ENCODE measurements at places on chromosomes 6 and 20. TPM values are rescaled to one million over a fixed set of nuclear protein-coding genes. Genes with fewer than 3 reads are reported as not detected.

Gene ZSWIM3
- 6.2 TPM for total RNA-seq

Gene SNAP91
- total RNA-seq = not detected

Gene CCM2L
- 12.3 TPM for total RNA-seq

Gene RBM38
- total RNA-seq = 45.1 TPM

Gene LPA
- total RNA-seq = not detected

Gene SHLD1
- 4.4 TPM for total RNA-seq

Gene MLIP
- 2.9 TPM for total RNA-seq

Gene DOK5
- total RNA-seq = 1.5 TPM

Gene PTPRT
- total RNA-seq = not detected

Gene PLCG1
- 261 TPM for total RNA-seq

Gene TRERF1
- 2.5 TPM for total RNA-seq

Gene APCDD1L
- total RNA-seq = 0.34 TPM

Gene HLA-DMA
- total RNA-seq = 0.99 TPM

Gene SOX18
- total RNA-seq = 102 TPM

Gene AVP
- total RNA-seq = not detected

Gene PROKR2
- not detected for total RNA-seq

Gene SLC32A1
- not detected for total RNA-seq

Gene TSBP1
- total RNA-seq = not detected

Gene SLC35D3
- not detected for total RNA-seq

Gene MUC21
- total RNA-seq = not detected

Gene ARID1B
- 41.4 TPM for total RNA-seq

Gene VWA7
- total RNA-seq = 0.58 TPM

Gene SAMD3
- total RNA-seq = 1.1 TPM

Gene RAB44
- total RNA-seq = not detected

Gene GFRAL
- total RNA-seq = not detected

Gene FOXC1
- 7.9 TPM for total RNA-seq

Gene WFDC12
- not detected for total RNA-seq

Gene CPXM1
- total RNA-seq = 12.5 TPM

Gene CCR6
- not detected for total RNA-seq

Gene NR2E1
- total RNA-seq = not detected

Gene HLA-DRB1
- 20.4 TPM for total RNA-seq

Gene LHFPL5
- not detected for total RNA-seq

Gene ARFGEF3
- 5.1 TPM for total RNA-seq

Gene PXDC1
- total RNA-seq = 153 TPM

Gene COL11A2
- total RNA-seq = under 0.01 TPM

Gene IP6K3
- total RNA-seq = not detected

Gene PNISR
- total RNA-seq = 50.1 TPM

Gene SLC52A3
- total RNA-seq = not detected

Gene ECT2L
- 0.12 TPM for total RNA-seq

Gene SIRPA
- 35.6 TPM for total RNA-seq

Gene GGTLC1
- not detected for total RNA-seq

Gene SRSF12
- total RNA-seq = 0.44 TPM

Gene MAFB
- 3.0 TPM for total RNA-seq

Gene SMOC2
- not detected for total RNA-seq

Gene PRL
- not detected for total RNA-seq

Gene MYT1
- total RNA-seq = not detected

Gene PRR18
- not detected for total RNA-seq

Gene SIGLEC1
- total RNA-seq = not detected

Gene CLPSL2
- total RNA-seq = not detected

Gene AIF1
- total RNA-seq = not detected

Gene FRS3
- total RNA-seq = 3.4 TPM

Gene HFE
- total RNA-seq = 3.4 TPM

Gene POFUT1
- 48.1 TPM for total RNA-seq

Gene ANKEF1
- total RNA-seq = 1.8 TPM

Gene CST2
- total RNA-seq = not detected

Gene PACSIN1
- not detected for total RNA-seq

Gene RGS17
- 8.6 TPM for total RNA-seq

Gene PBOV1
- total RNA-seq = not detected

Gene IDH3B
- total RNA-seq = 111 TPM
